ENCODE measurements at places on chromosomes 7 and 10.

GRCh38 chr10:49369216-49370162 lies 26.4 kb downstream of the DRGX start:
- DNase-seq = no peak

DNA sequence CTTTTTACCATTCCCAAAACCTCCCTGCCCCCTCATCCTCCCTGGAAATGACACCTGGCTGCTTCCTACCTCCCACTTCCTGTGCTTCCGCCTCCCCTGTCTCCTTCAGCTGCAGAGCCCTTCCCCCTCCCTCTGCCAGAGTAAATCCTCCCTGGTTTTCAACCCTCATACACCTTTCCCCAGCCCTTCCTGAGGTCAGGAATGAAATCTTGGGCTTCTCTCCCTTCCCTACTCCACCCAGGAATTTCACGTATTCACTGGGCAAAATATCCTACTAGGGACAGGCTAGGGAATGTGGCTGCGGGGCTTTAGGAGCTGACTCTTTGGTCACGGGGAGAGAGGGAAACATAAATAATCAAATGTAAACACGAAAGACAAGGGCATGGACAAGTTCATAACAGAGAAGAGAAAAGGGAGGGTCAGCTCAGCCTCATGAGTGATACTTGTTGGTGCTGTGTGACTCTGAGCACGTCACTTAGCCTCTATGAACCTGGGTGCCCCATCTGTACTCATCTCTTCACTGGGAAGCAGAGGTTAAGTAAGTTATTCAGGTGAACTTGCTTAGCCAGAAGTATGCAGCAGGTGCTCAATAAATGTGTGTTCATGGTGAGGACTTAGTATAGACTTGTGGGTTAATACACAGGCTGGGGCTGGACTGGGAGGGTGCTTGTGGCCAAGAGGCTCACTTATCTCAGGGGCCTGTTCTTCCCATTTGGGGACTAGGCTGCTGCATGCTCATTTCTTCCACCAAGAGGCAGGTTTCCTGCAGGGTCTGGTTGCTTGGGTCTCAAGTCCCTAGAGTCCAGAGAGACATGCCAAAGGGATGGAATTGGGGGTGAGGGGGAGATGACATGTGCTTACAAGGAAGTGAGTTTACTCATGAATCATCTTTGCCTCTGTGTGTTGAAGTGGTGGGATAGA lies 10.0 kb upstream of the DUSP5 start:
- DNase-seq = no peak

DNA sequence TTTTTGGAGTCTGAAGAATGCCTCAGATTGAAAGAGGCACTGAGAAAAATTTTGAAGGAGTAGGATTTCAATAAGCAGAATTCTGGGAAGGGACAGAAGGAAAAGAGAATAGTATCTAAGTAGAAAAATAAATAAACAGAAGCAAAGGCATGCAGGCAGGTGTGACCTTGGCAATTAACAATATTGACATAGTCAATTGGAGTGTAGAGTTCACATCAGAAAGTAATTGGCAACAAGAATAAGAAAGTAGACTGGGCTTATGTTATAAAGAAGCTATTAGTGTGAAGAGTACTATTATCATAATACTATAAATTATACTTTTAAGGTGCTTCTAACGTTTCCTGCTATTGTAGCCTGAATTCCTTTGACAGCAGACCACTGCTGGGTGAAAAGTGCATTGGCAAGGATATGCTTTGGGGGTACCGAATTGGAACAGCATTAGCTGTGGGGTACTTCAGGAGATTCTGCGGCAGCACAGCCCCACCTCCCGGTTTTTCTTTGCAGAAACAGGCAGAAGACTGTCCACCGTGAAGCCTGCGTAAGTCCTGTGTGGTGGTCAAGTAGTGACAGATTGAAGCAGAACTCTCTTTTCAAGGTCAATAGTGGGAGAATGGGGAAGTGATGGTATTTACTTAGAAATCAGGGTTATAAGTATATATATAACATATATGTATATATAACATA lies 357.0 kb downstream of the THSD7A start:
- DNase-seq = no peak

DNA sequence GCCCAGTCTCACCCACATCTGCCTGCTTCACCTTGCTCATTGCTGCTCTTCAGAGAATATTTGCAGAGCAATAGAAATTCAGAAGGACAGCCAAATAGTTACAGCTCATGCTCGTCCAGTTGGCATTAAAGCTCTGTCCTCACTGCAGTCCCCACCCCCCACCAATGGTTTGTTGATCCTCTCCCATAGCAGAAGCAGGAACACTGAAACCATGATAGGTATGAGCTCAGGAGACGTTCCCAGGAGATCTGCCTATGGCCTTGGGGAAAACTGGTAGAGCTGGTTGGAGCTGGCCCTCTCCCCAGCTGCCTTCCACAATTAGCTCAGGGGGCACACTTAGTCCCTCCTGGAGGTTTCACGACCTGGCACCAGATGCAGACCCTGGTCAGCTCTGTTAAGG lies 68.6 kb upstream of the KMT2C start:
- DNase-seq = no peak

- DNase-seq = no peak
These were observed 603 bp downstream of the ADRA2A start for GRCh38 chr10:111077479-111077784.

DNA sequence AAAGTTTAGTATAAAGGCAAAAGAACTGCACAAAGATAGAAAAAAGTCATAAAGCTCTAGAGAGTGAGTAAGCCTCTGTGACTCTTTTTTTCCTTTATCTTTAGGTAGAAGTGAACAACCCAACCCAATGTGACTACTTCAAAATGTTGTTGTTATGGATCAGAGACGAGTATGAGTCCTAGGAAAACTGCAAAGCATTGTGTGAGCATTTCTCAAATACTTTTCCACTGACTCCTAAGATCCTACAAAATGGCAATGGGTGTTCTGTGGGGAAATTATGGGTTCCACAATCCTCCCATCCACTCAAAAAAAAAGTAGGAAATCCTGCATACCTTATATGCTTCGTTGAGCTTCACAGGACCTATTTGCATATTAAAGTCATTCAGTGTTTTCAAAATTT lies 177.1 kb downstream of the DGKI start:
- DNase-seq = no peak

GRCh38 chr7:6238309-6238925 lies 34.0 kb downstream of the CYTH3 start:
- no peak for DNase-seq

DNA sequence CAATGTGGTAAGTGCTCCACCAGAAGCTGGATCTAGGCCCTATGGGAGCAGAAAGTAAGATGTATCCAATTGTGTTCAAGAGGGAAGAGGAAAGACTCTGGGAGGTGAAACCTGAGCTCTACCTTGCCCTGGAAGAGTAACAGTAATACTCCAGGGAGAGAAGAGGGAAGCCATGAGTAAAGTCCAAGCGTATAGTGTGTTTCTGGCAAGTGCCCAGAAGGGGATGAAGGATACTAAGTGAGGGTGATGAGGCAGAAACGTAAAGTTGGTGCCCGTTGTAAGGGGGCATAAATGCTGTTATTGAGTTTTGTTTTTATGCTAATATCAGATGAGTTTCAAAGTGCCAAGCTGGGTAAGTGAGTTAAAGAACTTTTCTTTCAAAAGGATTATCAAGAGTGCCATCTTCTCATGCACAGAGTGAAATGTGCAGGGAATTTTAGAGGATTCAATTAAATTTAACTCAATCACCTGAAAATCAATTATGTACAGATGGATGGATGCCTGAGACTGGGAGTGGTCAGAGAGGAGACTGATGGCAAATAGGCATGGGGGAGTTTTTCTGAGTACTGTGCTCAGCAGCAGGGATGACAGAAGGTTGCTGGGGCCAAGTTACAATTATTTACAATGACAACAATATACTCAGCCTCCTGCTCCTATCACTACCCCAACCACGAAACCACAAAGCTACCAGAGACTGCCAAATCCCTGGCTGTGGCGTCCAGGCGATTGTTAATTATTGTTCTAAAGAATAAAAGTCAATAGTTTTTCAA lies 123.3 kb upstream of the LAMB4 start:
- no peak for DNase-seq
